ENCODE measurements at places on chromosomes 1 and 21.

DNA sequence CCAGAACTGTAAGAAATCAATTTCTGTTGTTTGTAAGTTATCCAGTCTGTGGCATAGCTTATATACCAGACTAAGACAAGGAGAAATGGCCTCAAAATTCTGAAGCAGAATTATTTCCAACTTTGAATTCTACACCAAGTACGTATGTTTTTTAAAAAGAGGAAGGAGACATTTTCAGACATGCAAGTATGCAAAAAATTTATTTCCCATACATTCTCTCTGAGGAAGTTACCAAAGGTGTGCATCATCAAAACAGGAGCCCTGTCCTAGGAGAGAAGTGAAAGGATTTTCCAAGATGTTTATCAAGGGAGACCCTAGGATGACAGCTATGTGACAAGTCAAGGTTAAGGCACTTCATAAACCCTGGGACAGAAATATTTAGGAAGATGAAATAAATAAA lies 49.3 kb upstream of the RABGAP1L start:
- DNase-seq, result no peak

- DNase-seq, result no peak
Observed at GRCh38 chr1:24152631-24153494, 9.9 kb upstream of the IL22RA1 start.

DNA sequence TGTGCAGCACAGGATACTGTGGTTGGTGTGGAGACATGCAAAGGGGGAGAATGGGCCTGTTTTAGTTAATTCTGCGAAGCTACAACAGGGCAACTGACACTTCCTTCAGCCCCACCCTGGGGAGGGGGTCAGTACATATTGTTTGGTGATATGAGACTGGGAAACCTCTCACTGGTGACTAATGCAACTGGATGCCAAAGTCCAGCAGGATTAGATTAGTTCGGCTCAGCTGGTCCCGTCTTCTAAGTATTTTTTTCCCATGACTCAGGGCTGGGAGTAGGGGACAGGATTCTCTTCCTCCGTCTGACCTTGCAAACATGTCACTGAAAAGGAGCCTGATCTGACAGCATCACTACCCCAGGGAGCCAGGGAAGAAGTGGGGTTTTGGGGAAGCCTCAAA lies 43.0 kb downstream of the PLXNA2 start:
- DNase-seq, result peak; percentile 96

DNA sequence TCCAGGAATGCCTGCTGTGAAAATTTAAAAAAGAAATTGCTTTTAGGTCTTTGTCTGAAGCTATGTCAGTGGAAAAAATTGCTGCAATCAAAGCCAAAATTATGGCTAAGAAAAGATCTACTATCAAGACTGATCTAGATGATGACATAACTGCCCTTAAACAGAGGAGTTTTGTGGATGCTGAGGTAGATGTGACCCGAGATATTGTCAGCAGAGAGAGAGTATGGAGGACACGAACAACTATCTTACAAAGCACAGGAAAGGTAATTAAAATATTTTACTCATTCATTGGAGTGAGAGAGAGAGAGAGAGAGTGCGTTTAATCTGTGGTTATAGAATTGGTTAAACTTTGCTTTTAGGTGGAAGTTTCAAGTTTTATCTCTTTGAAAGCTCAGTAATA lies 20.0 kb downstream of the CDC73 start:
- no peak for DNase-seq

GRCh38 chr1:42003433-42003832 lies 84.7 kb upstream of the HIVEP3 start:
- no peak for DNase-seq

DNA sequence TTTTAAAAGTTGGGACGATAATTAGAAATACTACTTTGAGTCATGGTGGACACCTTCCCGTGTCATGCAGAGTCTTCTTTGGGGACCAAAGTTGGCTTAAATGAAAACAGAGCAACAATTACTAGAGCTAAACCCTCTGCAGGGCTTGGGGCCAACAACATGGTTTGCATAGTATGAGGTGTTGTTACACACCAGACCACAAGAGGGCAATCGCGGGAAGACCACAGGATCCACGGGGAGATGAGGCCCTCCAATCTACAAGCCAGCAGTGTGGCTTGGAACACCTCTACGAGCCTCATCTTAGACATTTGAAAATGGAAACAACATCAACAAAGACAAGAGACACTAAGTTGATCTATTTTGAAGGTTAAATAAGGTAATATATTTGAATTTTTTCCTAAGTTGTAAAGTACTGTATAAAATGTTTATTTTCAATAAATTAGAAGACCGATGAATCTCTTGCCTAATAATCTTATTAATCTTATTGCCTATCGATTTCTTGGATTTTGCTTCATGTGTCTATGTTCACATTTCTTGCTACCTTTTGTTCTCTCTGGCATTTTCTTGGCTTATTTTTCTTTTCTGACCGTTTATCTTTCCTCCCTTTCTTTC lies 8.2 kb upstream of the SMCP start:
- peak; percentile 63 for DNase-seq

GRCh38 chr1:186189156-186189555 lies 185.9 kb downstream of the TPR start:
- no peak for DNase-seq

GRCh38 chr1:202234331-202235002 lies 40.9 kb downstream of the LGR6 start:
- peak; percentile 49 for DNase-seq

GRCh38 chr1:229153955-229154548 lies 116.9 kb upstream of the RAB4A start:
- DNase-seq, result no peak

DNA sequence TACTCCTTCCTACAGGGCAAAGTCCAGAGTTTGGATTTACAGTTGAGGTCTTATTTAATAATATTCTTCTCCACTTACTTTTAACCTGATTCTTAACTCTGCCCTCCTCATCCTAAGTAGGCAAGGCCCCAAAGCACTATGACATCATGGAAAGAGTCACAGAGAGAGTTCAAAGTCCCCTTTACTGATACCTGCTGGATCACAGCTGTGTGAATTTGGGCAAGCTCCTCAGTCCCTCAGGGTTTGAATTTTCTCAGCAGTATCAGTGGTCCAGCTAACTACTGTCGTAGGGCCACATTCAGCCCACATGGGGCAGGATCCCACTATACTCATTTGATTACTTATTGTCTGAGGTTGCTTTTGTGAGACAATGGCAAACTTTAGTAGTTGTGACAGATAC lies 16.0 kb downstream of the TYW3 start:
- DNase-seq, result no peak

GRCh38 chr1:180533266-180533987 lies 25.3 kb upstream of the OVAAL start:
- DNase-seq, result peak; percentile 48

- DNase-seq, result peak; percentile 71
Observed at GRCh38 chr1:154736841-154737240, 128.9 kb upstream of the ADAR start.

GRCh38 chr21:25220169-25220568 lies 387.1 kb downstream of the MRPL39 start:
- no peak for DNase-seq

GRCh38 chr21:44713130-44713529 lies 1.8 kb upstream of the TSPEAR start:
- no peak for DNase-seq

- DNase-seq, result no peak
Observed at GRCh38 chr1:45925728-45926287, 122.4 kb downstream of the MAST2 start.

DNA sequence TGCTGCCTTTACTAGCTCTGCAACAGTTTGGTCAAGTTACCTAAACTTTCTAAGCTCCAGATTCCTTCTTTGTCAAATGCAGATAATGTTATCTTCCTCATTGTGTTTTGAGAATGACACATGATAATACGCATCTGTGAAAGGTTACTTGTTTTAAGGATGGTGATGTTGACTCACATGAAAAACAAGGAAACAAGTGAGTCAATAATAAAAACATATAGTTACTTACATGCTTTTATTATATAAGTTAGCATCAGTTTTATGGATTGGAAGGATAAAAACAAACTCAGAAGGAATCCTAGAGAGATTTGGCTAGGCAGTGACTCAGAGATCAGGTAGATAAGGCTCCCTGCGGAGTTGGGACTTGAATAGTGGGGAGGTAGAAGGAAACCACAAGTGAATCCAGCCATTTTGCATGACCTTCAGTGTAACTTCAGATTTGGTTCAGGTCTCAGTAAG lies 144.6 kb downstream of the LMO4 start:
- no peak for DNase-seq

GRCh38 chr1:56132520-56132919 lies 446.8 kb downstream of the PLPP3 start:
- no peak for DNase-seq

GRCh38 chr21:44751799-44752636 lies 40.6 kb upstream of the TSPEAR start:
- DNase-seq, result no peak

- no peak for DNase-seq
Observed at GRCh38 chr1:181712711-181713110, 229.4 kb downstream of the CACNA1E start.

- DNase-seq, result no peak
Observed at GRCh38 chr1:181178241-181178879, 89.9 kb downstream of the IER5 start.

DNA sequence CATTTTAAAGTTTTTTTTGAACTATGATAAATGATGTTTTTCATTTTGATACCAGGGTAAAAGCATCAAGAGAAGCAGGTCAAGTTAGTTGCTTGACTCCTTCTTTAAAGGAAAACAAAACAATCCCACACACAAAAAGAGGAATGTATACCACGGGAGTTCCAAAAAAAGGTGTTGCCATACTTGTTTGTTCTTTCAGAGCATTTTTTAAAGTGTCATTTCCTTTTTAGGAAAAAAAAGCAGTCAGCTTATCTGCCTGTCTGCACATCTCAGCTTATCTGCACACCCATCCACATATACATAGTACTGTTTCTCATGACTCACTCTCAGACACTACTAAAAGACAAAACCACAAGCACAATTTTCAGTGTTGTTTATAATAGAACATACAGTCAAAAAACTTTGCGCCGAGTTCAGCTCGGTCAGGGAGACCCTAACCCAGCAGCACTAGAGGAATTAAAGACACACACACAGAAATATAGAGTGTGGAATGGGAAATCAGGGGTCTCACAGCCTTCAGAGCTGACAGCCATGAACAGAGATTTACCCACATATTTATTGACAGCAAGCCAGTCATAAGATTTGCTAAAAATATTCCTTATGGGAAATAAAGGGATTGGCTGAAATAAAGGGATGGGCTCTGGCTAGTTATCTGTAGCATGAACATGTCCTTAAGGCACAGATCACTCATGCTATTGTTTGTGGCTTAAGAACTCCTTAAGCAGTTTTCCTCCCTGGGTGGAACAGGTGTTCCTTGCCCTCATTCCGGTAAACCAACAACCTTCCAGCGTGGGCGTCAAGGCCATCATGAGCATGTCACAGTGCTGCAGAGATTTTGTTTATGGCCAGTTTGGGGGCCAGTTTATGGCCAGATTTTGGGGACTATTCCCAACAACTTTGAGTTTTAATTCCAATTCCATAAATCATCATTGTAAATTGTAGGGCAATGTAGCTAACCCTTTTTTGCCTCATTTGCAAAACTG lies 11.4 kb upstream of the MNDA start:
- DNase-seq, result no peak

- DNase-seq, result no peak
Observed at GRCh38 chr1:5423109-5423508, 569.1 kb downstream of the NPHP4 start.

- no peak for DNase-seq
Observed at GRCh38 chr1:221274373-221274772, 395.1 kb downstream of the HLX start.

DNA sequence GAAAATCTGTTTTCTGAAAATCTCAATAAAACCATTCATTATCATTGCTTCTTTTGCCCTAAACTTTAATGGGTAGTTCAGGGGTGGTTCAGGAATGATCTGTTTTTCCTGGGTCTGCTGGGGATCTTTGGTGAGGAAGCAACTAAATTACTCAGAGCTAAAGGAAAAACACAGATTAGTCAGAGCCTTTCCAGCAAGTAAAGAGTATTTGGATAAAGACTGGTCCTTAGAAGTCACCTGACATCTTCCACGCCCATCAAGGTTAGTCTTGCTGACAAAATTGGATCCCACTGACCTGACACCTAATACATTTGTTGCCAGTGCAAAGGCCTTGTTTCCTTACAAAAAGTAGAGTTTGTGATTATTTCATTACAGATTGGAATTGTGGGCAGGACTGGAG lies 24.2 kb downstream of the HSPA13 start:
- DNase-seq, result no peak

GRCh38 chr1:55610203-55610602 lies 395.0 kb upstream of the USP24 start:
- DNase-seq, result peak; percentile 62

GRCh38 chr21:26042181-26042876 lies 128.2 kb downstream of the APP start:
- DNase-seq, result no peak

- no peak for DNase-seq
Observed at GRCh38 chr1:243341074-243341473, 85.2 kb downstream of the SDCCAG8 start.

DNA sequence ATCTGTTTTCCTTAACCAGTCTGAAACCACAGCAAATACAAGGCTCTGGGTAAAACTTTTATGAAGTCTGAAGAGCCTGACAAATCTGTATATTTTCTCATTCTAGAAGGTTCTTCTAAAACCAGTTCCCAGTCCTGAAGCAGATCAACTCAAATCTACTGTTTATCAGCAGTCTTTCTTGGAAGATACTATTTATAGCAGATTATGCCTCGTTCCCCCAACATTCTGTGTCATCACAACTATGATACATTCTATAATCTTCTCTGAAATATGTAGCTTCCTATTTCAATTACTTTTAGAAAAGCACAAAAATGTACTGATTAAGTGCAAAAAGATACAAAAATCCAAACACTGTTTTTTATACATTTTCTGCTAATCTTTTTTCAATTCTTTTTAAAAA lies 67.5 kb downstream of the NIBAN1 start:
- peak; percentile 23 for DNase-seq

DNA sequence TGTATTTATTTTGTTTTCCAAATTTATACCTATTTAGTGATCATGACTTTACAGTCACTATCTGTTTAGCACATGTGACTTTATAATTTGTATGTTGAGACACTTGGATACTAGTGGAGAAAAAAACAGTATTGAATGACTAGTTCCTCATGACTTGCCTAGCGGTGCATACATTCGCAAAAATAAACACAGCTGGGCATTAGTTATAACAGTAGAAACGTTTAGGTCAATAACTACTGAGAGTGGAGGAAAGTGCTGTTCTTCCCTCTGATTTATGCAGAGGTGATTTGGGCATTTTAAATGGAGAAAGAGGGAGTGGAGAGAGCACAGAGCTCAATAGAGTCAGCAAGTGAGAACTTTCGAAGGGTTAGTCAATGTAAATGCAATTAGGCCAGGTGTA lies 1679.0 kb upstream of the B3GALT2 start:
- no peak for DNase-seq

Measured in AG10803 (cell line).